ENCODE measurements at places on chromosomes 4 and X.
A peak's percentile ranks its signal among the peaks of the same experiment; 100 is the strongest.

- no peak for DNase-seq
Measured at GRCh38 chr4:40194602-40195161, 2.1 kb upstream of the RHOH start.

- no peak for DNase-seq
Measured at GRCh38 chrX:154030266-154030665, 10.6 kb upstream of the IRAK1 start.

- DNase-seq = peak; percentile 22
Measured at GRCh38 chr4:10183462-10183861, 66.9 kb upstream of the WDR1 start.

DNA sequence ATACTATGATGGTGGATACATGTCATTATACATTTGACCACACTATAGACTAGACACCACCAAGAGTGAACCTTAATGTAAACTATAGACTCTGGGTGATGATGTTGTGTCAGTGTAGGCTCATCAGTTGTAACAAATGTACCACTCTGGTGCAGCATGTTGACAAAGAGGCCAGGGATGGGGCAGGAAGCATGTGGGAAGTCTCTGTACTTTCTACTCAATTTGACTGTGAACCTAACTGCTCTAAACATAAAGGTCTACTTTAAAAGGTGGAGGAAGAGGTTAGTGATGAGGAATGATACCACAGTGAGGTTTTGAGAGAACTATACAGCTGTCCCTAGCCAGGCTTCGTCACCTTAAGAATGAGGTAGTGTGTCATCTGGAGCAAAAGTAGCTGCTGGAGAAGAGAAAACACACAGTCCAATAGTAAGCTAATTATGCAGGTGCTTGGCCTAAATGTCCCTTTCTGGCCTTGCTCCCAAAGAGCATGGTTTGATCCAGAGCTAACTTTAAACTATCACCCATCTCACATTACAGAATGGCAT is 38.4 kb downstream of the GRSF1 start:
- DNase-seq = no peak

GRCh38 chr4:28009541-28009940 is 1148.9 kb downstream of the STIM2 start:
- DNase-seq = no peak

Data from AG10803 (cell line).